ENCODE measurements at places on chromosomes 3 and 15.

GRCh38 chr15:57554063-57554811 lies 37.5 kb upstream of the MYZAP start:
- H3K27ac ChIP-seq = peak overlapping the region; percentile 44
- H3K4me3 ChIP-seq = no peak overlapping the region
- DNase-seq = no peak
- H3K36me3 ChIP-seq = no peaks in the 10 kb centered on the region

GRCh38 chr3:71568207-71568606 lies 15.3 kb downstream of the FOXP1 start:
- no peak for DNase-seq
- H3K4me3 ChIP-seq = no peak overlapping the region
- peaks cover 12% of the 10 kb centered on the region for H3K4me1 ChIP-seq
- no peaks in the 10 kb centered on the region for H3K36me3 ChIP-seq

DNA sequence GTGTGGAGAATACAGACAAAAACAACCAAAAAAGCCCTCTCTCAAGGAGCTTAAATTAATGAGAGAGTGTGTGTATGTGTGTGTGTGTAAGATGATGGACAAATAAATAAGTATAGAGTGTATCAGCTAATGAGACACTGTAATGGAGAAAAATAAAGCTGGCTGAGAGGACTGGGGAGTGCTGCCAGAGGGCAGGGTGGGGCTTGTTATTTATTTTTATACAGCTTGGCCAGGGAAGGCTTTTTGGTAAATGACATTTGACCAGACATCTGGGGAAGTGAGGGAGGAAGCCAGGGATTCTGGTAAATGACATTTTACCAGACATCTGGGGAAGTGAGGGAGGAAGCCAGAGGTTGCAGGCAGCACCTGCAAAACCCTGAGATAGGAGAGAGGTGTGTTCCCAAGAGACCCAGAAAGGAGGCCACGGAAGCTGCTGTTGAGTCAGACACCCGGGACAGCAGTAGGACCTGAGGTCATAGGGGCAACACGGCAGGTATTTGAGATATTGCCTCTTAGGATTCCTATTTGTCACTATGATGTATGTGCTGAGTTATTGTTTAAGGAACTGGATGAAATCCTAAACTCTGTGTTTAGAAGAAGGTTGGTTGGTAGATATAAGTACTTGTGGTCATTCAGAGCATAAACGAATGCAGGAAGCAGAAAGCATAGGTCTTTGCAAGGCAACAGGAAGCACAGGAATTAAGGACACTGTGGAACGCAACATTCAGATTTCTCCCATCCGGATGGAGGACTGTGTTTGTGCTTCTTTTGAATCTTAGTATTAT lies 2.7 kb downstream of the SV2B start:
- no peak overlapping the region for H3K4me3 ChIP-seq
- DNase-seq = no peak
- H3K4me1 ChIP-seq = peaks cover 19% of the 10 kb centered on the region
- no peaks in the 10 kb centered on the region for H3K36me3 ChIP-seq
- H3K27ac ChIP-seq = no peak overlapping the region
- H3K27me3 ChIP-seq = no peaks in the 10 kb centered on the region

DNA sequence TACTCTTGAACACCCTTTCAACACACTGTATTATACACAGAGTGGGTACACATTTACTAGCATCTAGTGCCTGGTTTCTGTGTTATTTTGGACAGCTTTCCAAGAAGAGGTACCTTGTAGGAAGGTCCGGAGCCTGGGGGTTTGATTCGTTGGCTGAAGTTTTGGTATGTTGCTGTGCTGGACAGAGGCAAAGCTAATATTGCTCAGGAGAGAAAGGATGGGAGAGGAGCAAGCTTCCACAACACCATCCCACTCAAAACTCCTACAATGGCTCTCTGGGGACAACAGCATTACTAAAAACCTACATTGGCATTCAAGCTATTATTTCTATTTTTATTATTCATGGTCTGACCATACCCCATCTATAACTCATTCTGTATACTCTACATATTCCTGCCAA lies 1.1 kb upstream of the LYSMD2 start:
- peak overlapping the region; percentile 60 for H3K27ac ChIP-seq
- no peaks in the 10 kb centered on the region for H3K27me3 ChIP-seq
- peaks cover 7% of the 10 kb centered on the region for H3K4me1 ChIP-seq
- no peak overlapping the region for H3K4me3 ChIP-seq
- DNase-seq = no peak

All from thoracic aorta (tissue), 2 donors.